ENCODE measurements at places on chromosomes 11 and 22.

DNA sequence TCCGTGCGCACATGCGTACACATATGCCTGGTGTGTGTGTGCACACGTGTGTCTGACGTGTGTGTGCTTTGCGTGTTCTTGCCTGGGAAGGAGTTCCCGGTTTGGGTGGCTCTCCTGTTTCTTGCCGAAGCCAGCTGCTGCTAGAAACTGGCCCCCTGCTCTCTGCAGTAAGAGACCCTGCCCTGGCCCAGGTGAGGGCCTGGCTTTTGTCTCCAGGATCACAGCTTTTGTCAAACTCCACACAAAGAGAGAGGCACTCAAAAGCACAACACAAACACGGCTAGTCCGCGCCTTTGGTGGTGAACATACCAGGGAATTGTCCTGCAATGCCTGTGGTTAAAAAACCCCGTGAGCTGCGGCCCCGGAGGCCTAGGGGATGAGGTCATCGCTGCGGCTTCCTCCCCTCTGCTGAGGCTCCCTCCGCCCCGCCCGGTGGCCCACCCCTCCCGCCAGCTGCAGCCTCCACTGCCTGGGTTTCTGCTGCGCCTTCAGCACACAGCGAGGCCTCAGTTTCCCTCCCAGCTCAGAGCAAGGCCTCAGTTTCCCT is 88.9 kb downstream of the KCNQ1 start:
- peak; percentile 64 for DNase-seq

GRCh38 chr22:31106731-31107177 is 614 bp downstream of the SELENOM start:
- DNase-seq, result no peak

DNA sequence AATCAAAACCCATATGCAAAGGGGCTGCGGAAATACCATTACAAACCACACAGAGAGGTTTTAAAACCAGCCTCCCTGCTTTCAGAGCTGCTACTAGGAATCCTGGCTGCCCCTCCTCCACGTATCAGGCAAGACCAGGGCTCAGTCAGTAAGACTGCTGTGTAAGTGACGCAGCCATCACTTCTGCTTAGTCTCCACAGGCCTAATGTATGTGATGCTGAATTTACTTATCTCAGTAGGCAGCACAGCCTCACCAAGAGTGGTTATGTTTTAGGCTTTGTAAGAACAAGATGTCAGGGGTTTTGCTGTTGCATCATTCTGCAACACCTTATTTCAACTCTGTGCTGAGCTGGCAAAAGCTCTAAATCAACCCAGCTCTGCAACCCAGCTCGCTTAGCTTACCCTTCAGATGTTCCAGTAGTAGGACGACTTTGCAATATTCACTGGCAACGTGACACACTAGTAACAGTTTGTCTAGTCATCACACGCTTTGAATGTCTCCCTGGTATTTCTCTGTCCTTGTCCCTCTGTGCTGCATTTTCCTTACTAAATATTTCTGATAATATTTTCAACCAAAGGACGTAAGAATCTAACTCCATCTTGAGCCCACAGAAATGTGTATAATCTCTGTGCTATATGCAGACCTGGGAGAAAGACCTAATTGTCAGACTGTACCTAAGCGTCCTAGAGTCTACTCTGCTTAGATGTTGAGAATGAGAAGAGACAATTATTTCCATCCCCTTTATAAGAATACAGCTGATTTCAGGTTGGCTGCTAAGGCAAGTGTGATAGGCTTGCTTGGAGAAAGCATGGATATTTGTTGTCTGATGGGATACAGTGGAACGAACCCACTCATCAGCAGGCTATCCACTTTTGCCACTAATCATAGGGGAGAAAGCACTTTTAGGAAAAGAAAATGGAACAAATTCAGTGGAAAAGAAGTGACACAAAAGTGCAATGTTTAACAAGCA is 72.2 kb downstream of the LARGE2 start:
- DNase-seq, result no peak

- DNase-seq, result peak; percentile 42
Measured at GRCh38 chr11:127003260-127003981, 2.9 kb upstream of the KIRREL3 start.

DNA sequence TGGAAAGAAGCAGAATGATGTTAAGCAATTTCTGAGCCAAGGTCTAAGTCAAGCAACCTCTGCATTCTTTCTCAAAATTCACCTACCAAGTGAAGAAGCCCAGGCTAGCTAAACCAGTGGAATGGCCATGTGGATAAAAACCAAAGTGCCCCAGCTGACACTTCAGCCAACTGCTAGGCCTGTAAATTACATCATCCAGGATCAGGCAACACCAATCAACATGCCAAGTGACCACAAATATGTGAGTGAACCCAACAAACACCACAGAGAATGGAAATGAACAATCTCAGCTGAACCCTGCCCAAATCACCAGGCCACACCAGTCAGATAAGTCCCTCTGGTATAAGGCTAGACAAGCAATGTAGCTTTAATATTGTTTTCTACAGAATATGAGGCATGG is 25.1 kb upstream of the FJX1 start:
- DNase-seq, result no peak

DNA sequence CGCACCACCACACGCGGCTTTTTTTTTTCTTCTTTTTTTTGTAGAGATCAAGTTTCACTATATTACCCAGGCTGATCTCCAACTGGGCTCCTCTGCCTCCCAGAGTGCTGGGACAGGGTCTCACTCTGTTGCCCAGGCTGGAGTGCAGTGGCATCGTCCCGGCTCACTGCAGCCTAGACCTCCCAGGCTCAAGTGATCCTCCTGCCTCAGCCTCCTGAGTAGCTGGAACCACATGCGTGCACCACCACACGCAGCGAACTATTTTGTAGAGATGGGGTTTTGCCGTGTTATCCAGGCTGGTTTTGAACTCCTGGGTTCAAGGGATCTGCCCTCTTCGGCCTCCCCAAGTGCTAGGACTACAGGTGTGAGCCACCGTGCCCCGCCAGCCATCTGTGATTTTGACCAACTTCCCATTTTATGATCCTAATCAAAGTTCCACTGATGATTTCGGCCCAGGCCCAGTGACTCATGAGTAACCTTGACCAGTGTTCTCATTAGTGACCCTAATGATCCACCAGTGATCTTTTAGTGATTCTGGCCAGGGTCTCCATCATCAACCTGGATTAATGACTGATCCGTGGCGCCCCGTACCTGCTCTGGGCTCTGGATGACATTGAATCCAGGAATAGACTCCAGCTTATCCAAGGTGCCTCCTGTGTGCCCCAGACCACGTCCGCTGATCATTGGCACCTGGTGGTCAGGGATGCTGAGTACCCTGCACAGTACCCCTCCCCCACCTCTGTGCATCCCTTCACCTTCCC is 1.7 kb downstream of the TYMP start:
- no peak for DNase-seq

- no peak for DNase-seq
Measured at GRCh38 chr11:116352881-116353280, 419.9 kb downstream of the BUD13 start.
